ENCODE measurements at places on chromosomes 5 and 9. TPM values are rescaled to one million over a fixed set of nuclear protein-coding genes. Genes with fewer than 3 reads are reported as not detected.

OLFML2A gene
- total RNA-seq = 101 TPM

SPOUT1 gene
- 36.4 TPM for total RNA-seq

NEUROG1 gene
- total RNA-seq = not detected

PCDHGA4 gene
- total RNA-seq = 1.7 TPM

SLC23A1 gene
- total RNA-seq = 2.4 TPM

Data from spleen (tissue), 13 donors.